ENCODE measurements at places on chromosomes 13 and 19.
A peak's percentile ranks its signal among the peaks of the same experiment; 100 is the strongest.

GRCh38 chr19:47402504-47402903, 16.8 kb downstream of the MEIS3 start:
- no peak for DNase-seq

DNA sequence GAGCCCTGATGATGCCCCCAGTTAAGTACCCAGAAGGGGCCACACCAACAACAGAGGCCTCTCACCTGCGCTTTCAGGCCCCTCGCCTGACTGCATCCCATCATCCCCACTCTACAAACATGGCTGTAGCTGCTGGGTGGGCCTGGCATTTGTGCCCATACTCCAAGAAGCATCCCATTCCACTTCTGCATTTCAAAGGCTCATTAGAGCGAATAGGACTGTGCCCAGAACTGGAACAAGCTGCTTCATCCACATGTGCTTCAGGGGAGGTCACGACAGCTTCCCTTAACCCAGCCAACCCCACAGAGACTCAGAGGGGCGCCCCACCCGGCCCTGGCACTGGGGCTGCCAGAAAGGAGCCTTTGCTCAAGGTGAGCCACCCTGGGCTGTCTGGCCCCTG, 156.9 kb downstream of the SIPA1L3 start:
- no peak for DNase-seq

DNA sequence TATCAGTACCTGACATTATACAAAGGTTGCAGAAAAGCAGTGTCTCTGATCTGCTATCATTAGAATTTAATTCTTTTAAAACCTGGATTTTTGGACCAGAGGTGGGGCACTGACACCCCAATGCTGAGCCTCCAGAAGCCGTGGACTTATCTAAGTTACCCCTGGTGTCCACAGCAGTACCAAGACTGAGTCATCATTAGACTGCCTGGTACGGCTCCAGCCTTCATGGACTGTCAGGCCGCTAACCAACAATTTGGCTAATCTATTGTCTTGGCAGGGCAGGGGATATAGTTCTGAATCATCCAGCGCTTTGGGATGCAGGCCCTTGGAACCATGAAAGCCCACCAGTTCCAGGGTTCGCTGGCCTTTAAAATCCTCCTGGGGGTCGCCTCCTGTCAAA, 78.3 kb downstream of the TSHZ3 start:
- DNase-seq: no peak

GRCh38 chr19:45150751-45151281, 10.0 kb downstream of the NKPD1 start:
- DNase-seq: no peak

GRCh38 chr19:47156861-47157430, 26.3 kb downstream of the SAE1 start:
- DNase-seq: peak; percentile 36

- no peak for DNase-seq
These were observed 1.3 kb upstream of the LDLR start for GRCh38 chr19:11087870-11088505.

GRCh38 chr13:98780451-98780850, 28.0 kb upstream of the SLC15A1 start:
- no peak for DNase-seq

DNA sequence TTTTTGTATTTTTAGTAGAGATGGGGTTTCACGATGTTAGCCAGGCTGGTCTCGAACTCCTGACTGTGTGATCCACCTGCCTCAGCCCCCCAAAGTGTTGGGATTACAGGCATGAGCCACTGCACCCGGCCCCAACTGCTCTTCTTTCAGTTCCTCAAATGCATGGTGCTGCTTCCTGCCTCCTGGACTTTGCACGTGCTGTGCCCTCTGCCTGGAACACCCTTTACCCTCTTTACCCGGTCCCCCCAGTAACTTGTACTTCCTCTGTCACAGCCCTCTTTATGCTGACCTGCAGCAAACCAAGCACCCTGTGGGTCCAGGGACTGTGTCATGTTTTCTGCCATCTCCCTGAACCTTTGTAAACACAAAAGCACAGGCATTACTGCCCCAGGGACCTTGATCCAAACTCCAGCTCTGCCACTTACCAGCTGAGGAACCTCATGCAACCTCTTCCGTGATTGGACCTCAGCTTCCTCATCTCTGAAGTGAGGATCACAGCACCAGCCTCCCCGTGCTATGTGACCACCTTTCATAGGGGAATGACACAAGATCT, 3.8 kb downstream of the BLVRB start:
- no peak for DNase-seq

DNA sequence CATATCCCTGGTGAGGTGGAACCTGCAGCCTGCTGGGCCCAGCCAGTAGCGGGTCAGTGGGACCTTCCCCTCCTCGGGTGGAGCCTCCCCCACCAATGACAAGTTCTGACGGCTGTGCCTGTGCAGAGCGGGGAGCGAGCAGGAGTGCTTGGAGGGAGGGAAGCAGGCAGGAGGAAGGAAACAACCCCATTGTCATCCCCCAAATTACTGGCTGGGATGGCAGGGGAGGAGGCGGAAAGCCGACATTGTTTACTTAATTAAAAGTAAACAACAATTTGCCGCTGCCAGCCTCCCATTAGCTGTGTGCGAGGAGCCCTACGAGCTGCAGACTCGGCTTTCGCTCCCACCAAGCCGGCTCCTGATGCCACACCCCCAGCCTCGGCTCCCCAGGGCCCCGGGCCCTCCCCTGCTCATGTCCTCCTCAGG, 45.5 kb downstream of the LYL1 start:
- no peak for DNase-seq

GRCh38 chr13:51934461-51935087, 72.8 kb downstream of the CCDC70 start:
- no peak for DNase-seq

- no peak for DNase-seq
These were observed 303.4 kb downstream of the GPC6 start for GRCh38 chr13:93529961-93530360.

DNA sequence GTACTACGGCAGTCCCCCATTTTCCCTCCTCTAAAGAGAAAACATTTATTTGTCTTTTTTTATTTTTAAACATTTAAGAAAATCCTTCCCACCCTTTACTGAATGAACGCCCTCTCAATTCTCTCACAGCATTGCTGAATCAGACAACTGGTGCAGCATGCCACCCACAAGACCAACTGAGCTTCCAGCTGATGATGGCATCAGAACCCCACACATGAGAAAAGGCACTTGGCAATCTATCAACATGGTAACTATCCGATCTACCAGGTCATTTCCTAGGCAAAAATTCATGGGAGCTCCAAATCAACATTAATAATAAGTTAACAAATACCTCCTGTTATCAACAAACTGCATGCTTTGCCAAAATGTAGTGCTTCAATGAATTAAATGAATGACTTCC, 43.1 kb downstream of the LHFPL6 start:
- no peak for DNase-seq

DNA sequence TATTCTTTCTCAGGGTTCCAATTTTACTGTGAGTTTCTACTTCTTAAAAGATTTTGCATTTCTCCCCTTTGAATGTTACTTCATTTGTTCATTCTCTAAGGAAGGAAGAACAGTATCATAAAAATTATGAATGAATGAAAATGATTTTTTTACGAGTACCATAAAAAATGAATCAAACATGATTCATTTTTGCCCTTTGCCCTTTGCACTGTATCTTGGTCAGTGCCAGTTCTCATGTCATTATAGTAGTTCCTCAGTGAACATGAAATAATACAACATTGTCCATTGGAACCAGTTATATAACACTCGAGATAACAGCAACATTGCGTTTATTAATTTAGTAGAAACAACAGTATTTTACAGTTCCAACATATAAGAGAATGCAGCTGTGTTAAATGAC, 28.8 kb downstream of the FLT1 start:
- DNase-seq: no peak

DNA sequence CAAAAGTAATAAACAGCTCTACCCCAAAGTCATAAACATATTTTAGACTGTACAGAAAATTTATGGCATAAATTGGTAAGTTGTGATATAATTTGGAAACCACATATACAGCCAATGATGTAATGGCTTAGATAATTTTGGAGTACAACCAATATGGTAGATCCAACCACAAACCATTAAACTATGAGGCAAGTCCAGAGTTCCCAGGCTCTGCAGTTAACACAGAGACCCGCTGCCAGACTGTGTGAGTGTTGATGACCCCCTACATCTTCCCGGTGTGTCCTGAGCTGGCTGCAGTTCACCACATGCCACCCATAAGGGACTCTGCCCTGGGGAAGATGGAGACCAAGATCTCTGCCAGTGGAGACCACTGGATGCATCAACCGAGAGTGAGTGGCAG, 9.9 kb upstream of the SERPINE3 start:
- no peak for DNase-seq

DNA sequence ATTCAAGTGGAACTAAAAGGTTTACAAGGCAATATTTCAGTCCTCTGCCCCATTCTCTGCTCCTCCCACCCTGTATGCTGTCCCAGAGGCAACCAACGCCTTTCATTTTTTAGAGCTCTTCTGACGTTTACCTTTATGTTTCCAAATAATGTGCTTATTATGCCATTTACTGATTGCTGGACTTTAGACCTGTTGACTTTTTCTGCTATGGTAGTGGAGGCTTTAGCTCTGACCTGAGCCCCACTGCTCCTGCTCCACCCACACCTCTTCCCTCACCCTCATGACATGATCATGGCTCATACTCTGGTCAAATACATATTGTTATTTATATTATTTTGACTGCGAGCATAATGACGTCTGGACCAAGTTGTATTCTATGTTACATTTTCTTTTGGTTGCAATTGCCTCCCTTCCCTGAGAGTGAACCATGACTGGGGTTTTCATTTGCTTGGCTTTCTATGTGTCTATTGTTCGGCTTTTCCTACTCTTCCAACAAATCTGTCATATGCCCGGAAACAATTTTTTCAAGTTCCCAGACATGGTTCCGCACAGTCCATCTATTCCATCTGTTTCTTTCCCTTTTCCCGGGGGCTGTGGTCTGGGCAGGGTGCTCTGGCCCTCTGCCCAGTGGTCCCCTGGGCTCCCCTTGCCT, 31.4 kb upstream of the GJB6 start:
- DNase-seq: no peak

DNA sequence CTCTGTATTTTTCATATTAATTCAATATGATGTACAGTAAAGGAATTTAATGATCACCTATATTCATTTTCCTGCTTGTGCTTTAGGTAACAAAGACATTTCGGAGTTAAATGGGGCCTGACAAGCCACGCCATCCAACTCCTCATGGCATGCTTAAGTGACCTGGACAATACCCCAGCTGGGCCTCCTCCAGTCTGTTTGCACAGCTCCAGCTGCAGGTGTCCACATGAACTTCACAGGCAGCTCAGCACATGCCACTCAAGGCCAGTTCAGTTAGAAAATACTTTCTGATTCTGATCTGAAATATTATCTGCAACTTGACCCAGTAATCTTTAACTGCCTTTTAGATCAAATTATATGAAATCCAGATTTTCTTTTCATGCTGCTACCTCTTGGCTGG, 89.6 kb upstream of the SLC15A1 start:
- no peak for DNase-seq

- no peak for DNase-seq
These were observed 3.5 kb downstream of the ZNF260 start for GRCh38 chr19:36524617-36525016.

GRCh38 chr13:89255844-89256406, 1584.8 kb downstream of the SLITRK5 start:
- no peak for DNase-seq

- DNase-seq: no peak
These were observed 267.3 kb downstream of the RFC3 start for GRCh38 chr13:34085204-34085603.

GRCh38 chr13:55893540-55893939, 1247.2 kb upstream of the PRR20A start:
- DNase-seq: no peak

DNA sequence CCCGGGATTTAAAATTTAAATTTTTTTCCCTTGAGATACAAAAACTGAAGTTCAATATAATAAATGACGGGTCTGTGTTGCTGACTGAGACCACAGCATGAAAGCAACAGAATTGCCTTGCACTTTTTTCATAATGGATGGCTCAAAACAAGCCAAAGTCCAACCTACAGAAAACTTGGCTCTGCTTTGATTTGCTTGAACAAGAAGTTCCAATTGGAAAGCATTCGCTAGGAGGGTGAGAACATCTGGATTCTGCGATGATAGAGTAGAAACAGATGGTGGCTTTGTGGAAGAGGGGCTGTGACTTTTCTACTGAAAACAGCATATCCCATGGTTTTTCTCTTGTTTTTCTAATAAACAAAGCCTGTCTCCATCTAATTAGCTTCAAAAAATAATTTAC, 46.4 kb downstream of the THSD1 start:
- DNase-seq: no peak

GRCh38 chr19:42092350-42092749, 16.4 kb downstream of the ZNF574 start:
- DNase-seq: peak; percentile 58

DNA sequence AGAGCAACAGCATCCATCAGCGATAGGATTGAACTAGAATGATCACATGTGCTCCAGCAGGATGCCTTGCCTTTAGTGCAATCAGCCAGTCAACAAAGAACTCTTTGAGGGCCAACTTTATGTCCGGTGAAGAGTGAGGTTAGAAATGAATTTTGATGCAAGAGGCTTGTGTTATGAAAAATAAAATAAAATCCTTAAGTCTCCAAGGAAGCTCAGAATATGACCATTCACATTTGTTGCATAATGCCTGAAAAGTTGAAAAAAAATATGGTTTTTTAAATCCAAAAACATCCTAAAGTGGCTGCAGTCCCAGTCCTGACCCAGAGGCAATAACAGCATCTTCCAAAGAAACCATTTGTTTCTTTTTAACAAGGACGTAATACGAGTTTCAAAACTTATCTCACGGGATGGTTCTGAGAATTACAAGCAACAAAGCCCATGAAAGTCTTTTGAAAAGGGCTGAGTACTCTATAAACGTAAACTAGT, 61.3 kb downstream of the DCLK1 start:
- DNase-seq: no peak

DNA sequence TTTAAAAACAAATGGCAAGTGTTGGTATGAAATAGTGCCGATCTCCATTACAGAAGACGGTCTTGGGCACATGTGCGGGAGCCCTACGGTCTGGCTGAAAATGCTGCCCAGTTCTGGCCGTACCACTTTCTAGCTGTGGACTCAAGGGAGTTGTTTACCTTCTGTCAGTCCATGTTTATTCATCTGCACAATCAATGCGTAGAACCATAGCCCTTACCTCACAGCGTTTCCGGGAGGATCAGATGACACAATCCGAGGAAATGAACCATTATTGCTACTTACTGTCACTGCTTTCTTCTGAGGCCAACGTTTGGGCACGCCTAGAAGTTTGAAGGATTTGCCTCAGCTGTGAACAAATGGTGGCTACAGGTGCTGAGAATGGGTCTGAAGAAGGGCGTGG, 31.2 kb downstream of the GADD45B start:
- peak; percentile 60 for DNase-seq

DNA sequence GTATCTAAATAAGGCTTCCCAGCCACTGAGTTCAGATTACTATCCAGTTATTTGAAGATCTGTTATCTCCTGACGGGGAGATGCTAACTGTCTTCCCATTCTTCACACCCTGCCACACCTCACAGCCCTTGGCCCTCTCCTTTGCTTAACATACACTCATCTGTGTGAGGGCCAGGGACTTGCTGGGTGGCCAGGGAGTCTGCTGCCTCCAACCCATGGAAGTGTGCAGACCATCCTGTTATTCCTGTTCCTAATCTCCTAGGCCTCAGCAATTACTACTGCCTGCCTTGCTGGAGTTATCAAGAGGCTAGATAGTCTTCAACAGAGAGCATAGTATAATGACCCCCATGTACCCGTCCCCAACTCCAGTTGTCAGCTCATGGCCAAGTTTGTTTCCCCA, 36.2 kb upstream of the GTF3A start:
- no peak for DNase-seq

Data from activated CD4-positive, alpha-beta memory T cell treated with anti-CD3 and anti-CD28 coated beads for 36 hours (primary cell).